T-cell (primary cell): ENCODE measurements at places on chromosomes 7 and 10. TPM values are rescaled to one million over a fixed set of nuclear protein-coding genes. Genes with fewer than 3 reads are reported as not detected.

The TUBAL3 gene
- total RNA-seq = not detected

DNA sequence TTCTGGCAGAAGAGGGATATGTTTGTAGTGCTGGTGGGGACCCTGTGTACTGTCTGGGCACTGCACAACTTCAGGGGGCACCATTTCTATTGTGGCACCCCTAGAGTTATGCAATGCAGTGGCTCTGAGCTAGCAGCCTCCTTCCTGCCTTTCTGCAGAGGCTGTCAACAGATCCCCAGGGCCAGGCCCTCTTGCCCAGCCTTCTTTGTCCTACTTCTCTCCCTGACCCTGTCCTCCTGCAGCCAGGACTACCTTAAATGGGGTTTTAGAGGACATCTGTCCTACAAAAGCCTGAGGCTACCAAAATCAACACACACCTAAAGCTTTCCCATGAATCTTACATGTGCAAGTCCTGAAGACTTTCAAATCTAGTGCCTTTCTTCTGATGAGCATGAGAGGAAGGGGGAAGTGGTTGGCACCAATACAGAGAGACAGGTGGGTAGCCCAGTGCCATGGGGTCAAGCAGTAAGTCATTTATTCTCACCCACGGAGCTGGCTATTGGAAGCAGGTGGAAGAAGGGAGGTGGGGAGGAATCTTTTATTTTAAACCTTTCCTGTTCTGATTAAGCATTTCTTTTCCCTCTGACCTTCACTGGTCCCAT is 2.4 kb downstream of the SPOCK2 start:
- peaks cover 81% of the 10 kb centered on the region for H3K4me1 ChIP-seq
- H3K27me3 ChIP-seq = no peaks in the 10 kb centered on the region
- H3K27ac ChIP-seq = peak overlapping the region; percentile 80
- peaks cover 50% of the 10 kb centered on the region for H3K36me3 ChIP-seq
- peak overlapping the region; percentile 98 for H3K4me3 ChIP-seq

- no peak overlapping the region for H3K27ac ChIP-seq
- no peaks in the 10 kb centered on the region for H3K4me1 ChIP-seq
- no peak overlapping the region for H3K4me3 ChIP-seq
- DNase-seq = no peak
These were observed 15.1 kb downstream of the GNA12 start for GRCh38 chr7:2829040-2829439.

GRCh38 chr10:927131-927530 is 4.4 kb downstream of the LARP4B start:
- H3K27ac ChIP-seq = no peak overlapping the region
- H3K4me3 ChIP-seq = no peak overlapping the region
- no peaks in the 10 kb centered on the region for H3K27me3 ChIP-seq
- H3K36me3 ChIP-seq = peaks cover 14% of the 10 kb centered on the region

DNA sequence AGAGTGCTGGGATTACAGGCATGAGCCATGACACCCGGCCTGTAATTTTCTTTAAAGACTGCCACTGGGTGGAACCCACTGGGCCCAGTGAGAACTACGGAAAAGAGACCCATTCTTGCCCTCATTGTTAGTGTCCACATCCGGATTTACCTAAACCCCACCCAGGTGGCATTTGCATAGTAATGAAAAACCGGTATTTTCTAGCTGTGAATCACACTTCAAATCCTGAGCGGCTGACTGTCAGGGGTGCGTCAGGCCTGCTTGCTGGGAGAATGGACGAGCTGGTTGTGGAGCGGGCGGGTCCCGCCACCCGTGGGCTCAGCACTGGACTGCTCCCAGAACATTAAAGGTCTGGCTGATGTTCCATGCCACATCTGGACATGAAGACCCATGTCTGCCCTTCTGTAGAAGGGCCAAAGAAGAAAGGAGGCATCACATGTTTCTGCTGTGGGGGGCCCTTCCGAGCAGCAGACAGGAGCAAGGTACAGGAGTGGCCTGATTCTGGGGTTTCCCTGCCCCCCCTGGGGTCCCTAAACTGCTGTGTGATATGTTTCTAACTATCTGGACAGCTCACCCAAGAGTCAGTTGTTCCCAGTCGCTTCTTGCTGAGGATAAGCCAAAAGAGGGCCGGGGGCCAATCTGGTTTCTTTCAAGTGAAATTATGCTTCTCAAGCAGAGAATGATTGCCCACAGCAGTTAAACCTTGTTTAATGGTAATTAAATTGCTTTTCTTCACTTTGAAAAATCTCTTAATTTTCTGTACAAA is 46.4 kb downstream of the KIAA1217 start:
- H3K27ac ChIP-seq = no peak overlapping the region
- no peaks in the 10 kb centered on the region for H3K36me3 ChIP-seq
- peaks cover 2% of the 10 kb centered on the region for H3K27me3 ChIP-seq
- DNase-seq = no peak
- H3K4me3 ChIP-seq = no peak overlapping the region
- no peaks in the 10 kb centered on the region for H3K4me1 ChIP-seq

GRCh38 chr10:30014511-30014910 is 44.9 kb downstream of the JCAD start:
- no peaks in the 10 kb centered on the region for H3K36me3 ChIP-seq
- no peaks in the 10 kb centered on the region for H3K4me1 ChIP-seq
- H3K27ac ChIP-seq = no peak overlapping the region

- DNase-seq = no peak
- no peak overlapping the region for H3K27ac ChIP-seq
- H3K36me3 ChIP-seq = no peaks in the 10 kb centered on the region
- H3K27me3 ChIP-seq = no peaks in the 10 kb centered on the region
These were observed 232.1 kb upstream of the NPVF start for GRCh38 chr7:25460433-25460832.

DNA sequence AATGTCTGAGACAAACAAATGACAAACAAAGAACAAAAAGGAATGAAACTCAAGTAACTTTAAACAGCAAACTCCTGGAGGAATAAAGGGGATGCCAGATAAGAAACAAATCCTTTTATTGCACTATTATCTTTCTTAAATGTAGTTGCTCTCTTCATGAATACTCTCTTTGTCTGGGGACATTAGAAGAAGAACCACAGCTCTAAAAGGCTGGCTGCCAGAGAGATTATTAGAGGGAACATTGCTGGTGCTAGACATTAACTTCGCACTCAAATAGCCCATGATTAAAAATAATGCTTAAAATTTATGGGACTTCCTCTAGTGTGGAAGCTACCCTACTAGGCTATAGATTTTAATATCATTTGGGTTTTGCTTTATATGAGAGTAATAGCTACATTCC is 1330.4 kb downstream of the XPNPEP1 start:
- H3K36me3 ChIP-seq = no peaks in the 10 kb centered on the region
- H3K27ac ChIP-seq = no peak overlapping the region
- no peaks in the 10 kb centered on the region for H3K27me3 ChIP-seq
- H3K4me1 ChIP-seq = no peaks in the 10 kb centered on the region
- H3K4me3 ChIP-seq = no peak overlapping the region

DNA sequence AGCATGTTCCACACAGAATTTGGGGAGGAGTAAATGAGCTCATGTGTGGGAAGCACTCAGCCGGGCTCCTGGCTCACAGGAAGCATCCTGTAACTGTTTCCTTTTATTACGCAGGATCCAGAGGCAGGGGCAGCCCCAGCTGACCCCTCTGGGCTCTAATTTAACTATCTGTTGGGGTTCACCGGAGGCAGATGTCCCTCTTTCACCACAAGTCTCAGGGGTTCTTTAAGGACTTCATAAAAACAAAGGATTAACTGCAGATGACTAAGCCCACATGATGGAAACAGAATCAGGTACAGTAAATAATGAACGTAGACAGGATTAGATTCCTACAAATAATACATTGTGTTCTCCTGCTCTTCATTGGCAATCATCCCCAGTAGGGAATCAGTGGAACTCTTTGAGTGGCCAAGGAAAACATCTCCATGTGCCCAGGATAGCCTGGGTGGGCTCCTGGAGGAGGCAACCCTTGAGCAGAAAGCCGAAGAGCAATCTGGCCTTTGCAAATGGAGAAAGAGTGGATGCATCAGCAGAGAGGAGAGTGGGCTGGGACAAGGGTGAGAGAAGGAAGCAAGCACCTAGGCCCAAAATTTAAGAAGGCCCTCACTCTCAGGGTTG is 24.6 kb downstream of the TBXAS1 start:
- DNase-seq = no peak
- no peak overlapping the region for H3K4me3 ChIP-seq
- H3K4me1 ChIP-seq = peaks cover 19% of the 10 kb centered on the region
- H3K27ac ChIP-seq = no peak overlapping the region
- H3K27me3 ChIP-seq = no peaks in the 10 kb centered on the region
- no peaks in the 10 kb centered on the region for H3K36me3 ChIP-seq

The SUGCT gene
- total RNA-seq = 3.1 TPM

The PDCD4 gene
- 334 TPM for total RNA-seq

- H3K27me3 ChIP-seq = no peaks in the 10 kb centered on the region
- H3K4me1 ChIP-seq = peaks cover 39% of the 10 kb centered on the region
- H3K36me3 ChIP-seq = no peaks in the 10 kb centered on the region
- no peak for DNase-seq
These were observed 100.5 kb upstream of the PPIF start for GRCh38 chr10:79246606-79247275.

The LBX1 gene
- not detected for total RNA-seq

GRCh38 chr7:73844848-73845460 is 2.6 kb upstream of the METTL27 start:
- H3K4me1 ChIP-seq = peaks cover 21% of the 10 kb centered on the region
- no peaks in the 10 kb centered on the region for H3K27me3 ChIP-seq
- no peak for DNase-seq
- H3K36me3 ChIP-seq = no peaks in the 10 kb centered on the region

DNA sequence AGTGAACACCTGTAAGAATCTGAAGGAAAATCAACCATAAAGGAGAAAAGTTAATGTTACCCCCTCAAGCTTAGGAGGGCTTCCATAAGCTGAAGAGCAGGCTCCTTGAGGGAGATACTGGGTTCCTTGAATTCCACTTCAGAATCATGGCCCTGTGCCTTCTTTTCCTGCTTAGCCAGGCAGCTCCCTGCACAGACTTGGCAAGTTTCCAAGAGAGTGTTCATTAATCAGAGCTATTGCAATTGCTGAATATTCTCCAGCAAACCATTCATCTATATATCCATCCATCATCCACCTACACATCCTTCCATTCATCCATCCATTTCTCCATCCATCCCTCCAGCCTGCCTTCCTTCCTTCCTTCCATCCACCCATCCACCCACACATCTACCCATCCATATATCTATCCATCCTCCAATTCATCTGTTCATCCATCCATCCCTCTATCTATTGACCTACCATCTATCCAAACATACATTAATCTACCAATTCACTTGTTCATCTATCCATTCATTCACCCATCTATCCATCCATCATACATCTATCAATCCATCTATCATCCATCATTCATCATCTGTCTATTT is 574.4 kb downstream of the PTPRN2 start:
- H3K27me3 ChIP-seq = peaks cover 9% of the 10 kb centered on the region
- no peaks in the 10 kb centered on the region for H3K36me3 ChIP-seq
- H3K4me1 ChIP-seq = no peaks in the 10 kb centered on the region
- no peak for DNase-seq

DNA sequence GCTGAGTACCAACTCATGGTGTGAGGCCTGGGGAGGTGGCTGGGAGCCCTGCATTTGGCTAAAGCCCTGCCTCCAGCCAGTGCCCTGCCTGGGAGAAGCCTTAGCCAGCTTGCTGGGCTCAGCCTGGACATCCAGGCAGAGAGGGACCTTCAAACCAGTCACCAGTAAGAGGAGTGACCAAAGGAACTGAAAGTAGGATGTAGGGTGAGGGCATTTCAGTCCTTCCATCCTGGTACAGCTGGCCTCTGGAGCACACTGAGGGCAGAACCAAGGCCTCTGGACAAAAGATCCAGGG is 124.8 kb downstream of the ADCY1 start:
- no peak overlapping the region for H3K4me3 ChIP-seq
- H3K4me1 ChIP-seq = no peaks in the 10 kb centered on the region
- H3K27ac ChIP-seq = no peak overlapping the region
- no peak for DNase-seq

DNA sequence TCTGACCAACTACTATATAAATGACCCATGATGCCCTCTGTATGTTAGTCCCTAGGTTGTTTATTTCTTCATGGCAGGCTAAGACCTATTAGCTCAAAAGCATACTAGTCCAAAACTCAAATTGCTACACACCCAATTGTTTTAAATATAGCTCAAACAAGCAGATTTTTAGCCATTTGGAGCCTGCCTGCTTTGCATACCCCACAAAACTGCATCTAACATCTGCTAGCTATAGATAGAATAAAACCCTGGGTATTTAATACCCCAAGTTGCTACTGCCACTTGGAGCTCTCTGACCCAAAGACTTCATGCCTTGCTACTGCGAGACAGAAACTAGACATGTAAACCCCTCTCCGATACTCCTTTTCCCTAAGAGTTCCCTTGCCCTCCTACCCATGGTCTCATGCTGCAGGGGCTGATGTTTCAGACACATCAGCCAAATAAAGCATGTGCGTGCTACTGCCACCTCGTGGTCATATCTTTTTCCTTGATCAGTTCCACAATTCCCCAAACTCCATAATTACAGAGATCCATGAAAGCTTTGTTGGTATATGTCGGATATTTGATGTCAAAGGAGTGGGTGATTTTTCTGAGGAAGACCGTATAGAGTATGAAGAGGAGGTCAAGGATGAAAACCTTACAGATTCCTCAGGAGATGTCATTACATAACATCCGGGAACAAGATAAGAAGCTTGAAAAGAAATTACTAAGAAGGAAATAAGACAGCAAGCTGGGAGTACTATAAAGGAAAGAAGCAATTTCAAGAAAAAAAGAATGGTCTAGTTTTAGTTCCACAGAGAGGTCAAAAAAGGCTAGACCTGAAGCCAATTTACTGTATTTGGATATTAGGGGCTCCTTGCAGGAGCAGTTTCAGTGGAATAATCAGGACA is 386.6 kb downstream of the SH2D4B start:
- H3K4me3 ChIP-seq = no peak overlapping the region
- no peak overlapping the region for H3K27ac ChIP-seq
- H3K27me3 ChIP-seq = no peaks in the 10 kb centered on the region
- no peaks in the 10 kb centered on the region for H3K4me1 ChIP-seq

The SYNPO2L gene
- not detected for total RNA-seq

The CLCN1 gene
- not detected for total RNA-seq

The CALML5 gene
- total RNA-seq = not detected

DNA sequence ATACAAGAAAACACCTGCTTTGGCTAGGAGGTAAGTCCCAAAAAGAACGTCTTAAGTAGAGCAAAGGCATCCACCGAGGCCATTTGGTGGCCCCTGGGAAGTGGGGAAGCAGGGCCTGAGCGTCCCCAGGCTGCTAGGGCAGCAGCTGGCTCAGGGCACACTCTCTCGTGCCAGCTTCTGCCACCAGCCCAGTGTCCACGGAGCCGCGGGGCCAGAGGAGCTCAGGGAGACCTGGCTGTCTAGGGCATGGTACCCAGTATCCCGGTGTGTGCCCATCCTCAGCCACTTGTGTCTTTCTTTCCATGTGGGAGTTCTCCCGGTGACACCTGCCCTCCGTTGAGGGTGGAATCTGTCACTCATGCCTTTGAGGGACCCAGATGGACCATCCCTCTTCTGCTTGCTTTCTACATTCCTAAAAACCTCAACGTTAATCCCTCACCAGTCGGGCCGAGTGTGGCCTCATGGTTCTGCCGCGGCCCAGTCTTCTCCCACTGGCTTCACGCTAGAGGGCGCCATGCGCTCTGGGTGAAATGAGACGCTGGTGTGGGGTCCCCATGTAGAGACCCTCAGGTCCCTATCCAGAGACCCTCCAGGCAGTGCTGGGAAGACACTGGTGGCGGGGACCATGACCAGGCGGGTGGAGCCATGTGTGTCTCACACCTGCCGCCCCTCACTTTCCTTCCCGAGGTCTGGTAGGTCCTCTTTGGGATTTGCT is 9.5 kb upstream of the AP5Z1 start:
- H3K36me3 ChIP-seq = peaks cover 37% of the 10 kb centered on the region
- H3K4me3 ChIP-seq = no peak overlapping the region
- no peaks in the 10 kb centered on the region for H3K4me1 ChIP-seq
- H3K27me3 ChIP-seq = no peaks in the 10 kb centered on the region
- H3K27ac ChIP-seq = no peak overlapping the region
- DNase-seq = no peak
